ENCODE measurements at places on chromosomes 16 and 17. TPM values are rescaled to one million over a fixed set of nuclear protein-coding genes. Genes with fewer than 3 reads are reported as not detected.

GRCh38 chr17:16947470-16947869 lies 24.4 kb downstream of the TNFRSF13B start:
- DNase-seq, result no peak

GRCh38 chr16:25065899-25066298 lies 45.6 kb upstream of the LCMT1 start:
- DNase-seq, result no peak

DNA sequence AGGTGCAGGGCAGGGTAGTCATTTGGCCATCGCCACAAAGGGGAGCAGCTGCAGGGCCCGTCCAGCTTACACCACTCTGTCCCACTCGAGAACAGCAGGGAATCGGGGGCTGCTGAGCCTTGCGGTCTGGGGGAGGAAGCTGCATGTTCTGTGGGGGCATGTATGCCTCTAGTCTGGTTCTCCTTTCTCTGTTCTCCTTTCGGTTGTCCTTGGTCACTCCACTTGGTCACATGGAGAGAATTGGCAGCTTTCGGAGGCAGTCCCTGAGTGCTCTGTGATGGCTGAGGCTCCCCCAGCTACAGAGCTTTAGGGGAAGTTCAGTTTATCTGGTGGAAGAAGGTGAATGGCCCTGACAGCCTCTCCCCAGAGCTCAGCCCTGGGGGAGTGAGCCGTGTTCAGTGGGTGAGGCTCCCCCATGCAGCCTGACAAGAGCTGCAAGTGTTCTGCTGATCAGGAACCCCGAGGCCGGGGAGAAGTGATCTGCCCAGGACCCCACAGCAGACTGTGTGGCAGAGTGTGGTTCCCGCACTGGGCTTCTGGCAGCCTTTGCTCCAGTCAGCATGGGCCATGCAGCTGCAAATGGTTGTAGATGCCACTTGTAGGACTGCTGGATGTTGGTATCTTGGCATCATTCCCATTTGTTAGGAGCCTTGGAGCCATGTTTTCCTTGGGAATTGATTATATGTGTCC lies 22.3 kb upstream of the SMPD3 start:
- DNase-seq, result no peak

Gene FOXL1
- 4.9 TPM for polyA plus RNA-seq
